ENCODE measurements at places on chromosomes 7 and 10.

DNA sequence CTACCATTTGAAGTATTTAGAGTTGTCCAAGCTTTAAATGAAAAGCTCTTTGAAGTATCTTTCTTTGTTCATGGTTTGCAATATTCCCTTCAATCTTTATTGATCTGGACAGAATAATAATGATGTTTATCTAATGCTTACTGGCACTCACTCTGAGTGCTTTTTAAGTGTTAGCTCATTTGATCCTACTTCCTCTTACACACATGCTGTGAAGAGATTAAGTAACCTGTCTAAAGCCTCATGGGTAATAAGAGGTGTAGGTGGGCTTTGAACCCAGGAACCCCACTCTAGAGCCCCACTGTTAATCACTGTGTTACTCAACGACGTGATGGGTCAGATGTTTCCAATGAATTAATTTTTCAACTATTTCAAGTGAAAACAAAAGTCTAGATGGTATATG lies 31.1 kb upstream of the ADD3 start:
- no peak for DNase-seq

DNA sequence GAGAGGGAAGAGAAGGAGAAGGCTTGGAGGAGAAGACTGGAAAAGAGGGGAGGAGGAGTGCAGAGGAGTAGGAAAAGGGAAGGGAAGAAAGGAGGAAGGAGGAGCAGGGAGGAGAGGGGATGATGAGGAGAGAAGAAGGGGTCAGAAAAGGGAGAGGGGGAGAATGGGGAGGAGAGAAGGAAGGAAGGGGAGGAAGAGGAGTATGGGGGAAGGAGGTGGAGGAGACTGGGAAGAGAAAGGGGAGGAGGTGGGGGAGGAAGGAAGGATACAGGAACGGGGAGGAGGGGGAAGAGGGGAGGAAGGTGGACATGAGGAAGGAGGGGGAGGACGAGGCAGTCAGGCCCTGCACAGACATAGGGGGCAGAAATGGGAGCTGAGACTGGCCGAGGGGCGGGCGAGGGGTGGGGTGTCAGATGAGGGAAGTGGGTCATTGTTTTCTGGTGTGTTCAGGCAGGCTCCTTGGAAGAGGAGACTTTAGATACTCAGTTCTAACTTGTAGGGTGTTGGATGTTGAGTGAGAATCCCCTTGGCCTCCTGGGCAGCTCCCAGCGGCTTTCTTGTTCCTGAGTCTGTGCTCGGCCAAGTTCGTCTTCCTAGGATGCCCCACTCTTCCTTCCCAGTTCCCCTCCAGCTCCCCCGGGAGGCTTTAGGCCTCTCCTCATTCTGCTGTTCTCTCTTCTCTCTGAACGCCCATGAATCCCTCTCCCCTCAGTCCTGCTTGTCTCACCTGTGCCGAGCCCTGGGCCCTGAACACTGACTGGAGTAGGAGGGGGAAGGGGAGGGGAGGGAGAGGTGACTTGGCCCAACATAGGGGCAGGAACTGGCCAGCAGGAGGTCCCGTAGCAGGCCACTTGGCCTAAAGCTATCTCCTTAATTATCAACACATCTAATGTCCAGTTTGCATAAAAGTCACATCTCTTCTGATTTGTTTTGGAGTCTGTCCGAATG lies 12.8 kb upstream of the CRHR2 start:
- DNase-seq = no peak

DNA sequence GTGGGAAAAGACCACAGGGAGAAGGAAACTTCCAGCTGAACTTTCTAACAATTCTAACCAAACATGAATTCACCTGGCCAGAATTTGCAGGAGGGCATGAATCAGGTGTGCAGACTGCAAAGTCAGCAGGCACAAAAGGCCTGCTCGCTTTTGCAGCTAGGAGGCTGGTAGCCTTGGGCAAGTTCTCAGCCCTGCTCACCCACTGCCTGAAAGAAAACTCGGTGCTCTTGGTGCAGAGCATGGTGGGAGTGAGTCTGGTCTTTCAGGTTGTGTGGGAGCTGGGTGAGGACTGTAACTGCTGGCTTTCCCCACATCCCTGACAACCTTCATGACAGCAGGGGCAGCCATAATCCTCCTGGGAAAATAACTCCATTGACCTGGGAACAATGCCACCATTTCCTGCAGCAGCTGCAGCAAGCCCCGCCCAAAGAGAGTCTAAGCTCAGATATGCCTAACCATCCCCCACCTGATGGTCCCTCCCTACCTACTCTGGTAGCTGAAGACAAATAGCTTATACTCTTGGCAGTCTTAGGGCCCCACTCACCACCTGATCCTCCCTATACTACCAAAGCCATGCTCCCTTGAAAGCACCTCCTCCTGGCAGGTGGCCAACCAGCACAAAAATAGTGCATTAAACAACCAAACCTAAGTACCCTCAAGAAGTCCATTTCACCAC lies 31.6 kb downstream of the ZNF117 start:
- DNase-seq = no peak

DNA sequence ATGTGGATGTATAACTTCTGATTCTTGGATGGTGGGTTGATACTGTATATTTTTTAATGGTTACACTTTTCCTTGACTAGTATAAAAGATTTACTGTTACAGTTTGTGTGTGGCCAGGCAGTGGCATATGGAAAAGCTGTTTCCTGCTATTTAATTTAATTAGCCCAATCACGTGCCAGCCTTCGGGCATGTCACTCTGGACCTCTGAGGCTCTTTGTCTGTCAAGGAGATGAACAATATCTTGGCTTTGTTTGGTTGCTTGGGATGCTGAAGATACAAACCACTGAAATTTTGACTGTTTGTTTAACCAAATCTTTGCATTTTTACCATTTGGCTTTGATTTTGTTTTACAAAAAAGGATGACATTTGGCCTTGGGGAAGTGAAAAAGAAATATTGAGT lies 185.0 kb downstream of the HDAC9 start:
- no peak for DNase-seq

DNA sequence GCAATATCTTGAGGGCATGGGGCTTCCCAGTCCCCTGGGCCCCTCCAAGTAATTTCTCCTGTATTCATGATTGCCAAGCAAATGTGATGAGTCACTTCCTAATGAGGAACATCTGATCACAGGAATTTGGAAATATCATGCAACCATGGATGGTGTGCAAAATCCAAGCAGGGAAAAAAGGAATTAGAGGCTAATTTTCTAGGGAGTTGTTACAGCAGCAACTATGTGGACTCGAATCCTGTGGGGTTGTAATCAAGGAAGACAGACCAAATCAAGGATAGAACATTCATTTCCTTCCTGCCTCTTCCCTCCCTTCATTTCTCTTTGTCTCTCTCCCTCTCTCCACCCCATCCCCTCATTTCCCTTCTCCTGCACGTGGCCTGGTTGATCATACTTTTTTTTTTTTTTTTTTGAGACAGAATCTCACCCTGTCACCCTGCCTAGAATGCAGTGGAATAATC lies 23.9 kb upstream of the AGFG2 start:
- no peak for DNase-seq
